ENCODE measurements at places on chromosomes 12 and 14. TPM values are rescaled to one million over a fixed set of nuclear protein-coding genes. Genes with fewer than 3 reads are reported as not detected.

The WIF1 gene
- total RNA-seq: not detected

The ACOT4 gene
- total RNA-seq: not detected

DNA sequence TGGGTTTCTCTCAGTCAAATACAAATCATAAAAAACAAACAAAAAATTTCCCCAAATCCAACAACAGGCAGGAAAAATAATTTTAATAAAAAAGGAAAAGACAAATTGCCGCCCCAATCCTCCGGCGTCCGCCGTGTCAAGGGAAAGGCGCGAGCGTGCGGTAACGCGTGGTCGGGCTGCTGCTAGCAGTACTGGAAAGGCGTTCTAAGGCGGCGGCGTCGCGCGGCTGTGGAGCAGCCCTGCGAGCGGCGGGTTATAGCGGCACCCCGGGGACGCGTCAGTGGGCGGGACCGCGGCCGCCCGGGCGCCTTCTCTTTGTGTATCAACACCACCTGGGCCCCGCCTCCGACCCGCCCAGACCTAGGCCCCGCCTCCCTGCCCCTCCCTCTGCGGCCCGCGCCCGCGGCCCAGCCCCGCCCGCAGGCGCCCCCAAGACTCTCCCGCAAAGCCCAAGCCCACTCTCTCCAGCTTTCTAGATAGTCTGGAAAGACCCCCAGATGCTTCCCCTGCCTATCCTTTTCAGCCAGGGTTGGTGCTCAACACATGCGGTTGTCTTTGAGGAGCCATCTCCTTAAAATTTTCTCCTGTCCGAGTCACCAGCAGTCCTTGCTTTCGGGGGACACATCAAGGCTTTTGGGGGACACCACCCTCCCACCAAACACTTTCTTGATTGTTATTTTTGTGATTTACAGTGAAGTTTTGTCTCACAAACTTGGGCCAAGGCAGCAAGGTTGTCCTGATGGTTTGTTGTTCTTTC lies at the start of gene SLC38A2:
Gene SLC38A2 (minus strand): TSS at position 230 of the 757 bp plus-strand sequence. CDS start 1,480 bp downstream, outside the sequence.
- peaks cover 35% of the 10 kb centered on the region for H3K36me3 ChIP-seq
- peak; percentile 71 for DNase-seq
- peaks cover 72% of the 10 kb centered on the region for H3K4me1 ChIP-seq
- H3K4me3 ChIP-seq: peak within 1 kb of the TSS; percentile 84
- peak within 1 kb of the TSS; percentile 95 for H3K27ac ChIP-seq

DNA sequence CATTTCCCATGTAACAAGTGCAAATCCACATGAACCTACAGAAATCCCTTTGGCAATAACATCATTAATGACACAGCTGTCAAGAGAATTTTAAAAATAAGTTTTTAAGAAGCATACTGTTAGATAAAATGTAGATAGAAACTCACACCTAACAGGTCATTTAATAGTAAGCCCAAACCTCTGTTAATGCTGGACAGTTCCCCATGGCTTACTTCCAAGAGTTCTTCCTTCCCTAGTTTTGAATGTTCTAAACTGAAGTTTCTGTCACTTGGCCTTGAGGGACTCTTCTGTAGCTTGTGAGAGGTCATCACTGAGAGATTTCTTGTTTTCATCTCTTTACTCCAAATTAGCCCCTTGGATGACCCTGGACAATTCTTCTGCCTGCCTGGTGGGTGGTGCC lies 22.7 kb downstream of the OTX2 start:
- H3K36me3 ChIP-seq: no peaks in the 10 kb centered on the region
- no peaks in the 10 kb centered on the region for H3K4me1 ChIP-seq
- DNase-seq: no peak
- no peak overlapping the region for H3K27ac ChIP-seq
- H3K4me3 ChIP-seq: no peak overlapping the region
- peaks cover 21% of the 10 kb centered on the region for H3K27me3 ChIP-seq

The GSG1 gene
- total RNA-seq: not detected

The GUCY2C gene
- not detected for total RNA-seq

The SLC7A7 gene
- total RNA-seq: 0.27 TPM

GRCh38 chr12:56079723-56080555 lies at the start of gene ERBB3:
TSS of gene ERBB3 (plus strand) at chr12:56080165. CDS start at chr12:56080301, 136 bp downstream.
- peaks cover 38% of the 10 kb centered on the region for H3K4me1 ChIP-seq
- peak; percentile 71 for DNase-seq
- peak within 1 kb of the TSS; percentile 70 for H3K4me3 ChIP-seq
- 0 out of 2 replicates have a peak, but pooled peaks cover under 1% of the 10 kb centered on the region for H3K36me3 ChIP-seq

GRCh38 chr12:110760204-110760609 lies 17.5 kb upstream of the PPP1CC start:
- no peak for DNase-seq
- no peaks in the 10 kb centered on the region for H3K36me3 ChIP-seq
- H3K4me3 ChIP-seq: no peak overlapping the region
- H3K27me3 ChIP-seq: no peaks in the 10 kb centered on the region
- peaks cover 3% of the 10 kb centered on the region for H3K4me1 ChIP-seq

The MYF6 gene
- total RNA-seq: not detected

GRCh38 chr14:99055816-99056215 lies 216.2 kb downstream of the BCL11B start:
- H3K36me3 ChIP-seq: no peaks in the 10 kb centered on the region
- no peak overlapping the region for H3K4me3 ChIP-seq
- no peak for DNase-seq
- no peaks in the 10 kb centered on the region for H3K27me3 ChIP-seq
- H3K4me1 ChIP-seq: no peaks in the 10 kb centered on the region

GRCh38 chr12:24407884-24408283 lies 458.4 kb upstream of the SOX5 start:
- no peaks in the 10 kb centered on the region for H3K4me1 ChIP-seq
- no peak for DNase-seq
- no peak overlapping the region for H3K27ac ChIP-seq
- no peak overlapping the region for H3K4me3 ChIP-seq
- H3K36me3 ChIP-seq: no peaks in the 10 kb centered on the region
- H3K27me3 ChIP-seq: no peaks in the 10 kb centered on the region

The PARPBP gene
- 23.5 TPM for total RNA-seq

The HNRNPC gene
- total RNA-seq: 843 TPM

DNA sequence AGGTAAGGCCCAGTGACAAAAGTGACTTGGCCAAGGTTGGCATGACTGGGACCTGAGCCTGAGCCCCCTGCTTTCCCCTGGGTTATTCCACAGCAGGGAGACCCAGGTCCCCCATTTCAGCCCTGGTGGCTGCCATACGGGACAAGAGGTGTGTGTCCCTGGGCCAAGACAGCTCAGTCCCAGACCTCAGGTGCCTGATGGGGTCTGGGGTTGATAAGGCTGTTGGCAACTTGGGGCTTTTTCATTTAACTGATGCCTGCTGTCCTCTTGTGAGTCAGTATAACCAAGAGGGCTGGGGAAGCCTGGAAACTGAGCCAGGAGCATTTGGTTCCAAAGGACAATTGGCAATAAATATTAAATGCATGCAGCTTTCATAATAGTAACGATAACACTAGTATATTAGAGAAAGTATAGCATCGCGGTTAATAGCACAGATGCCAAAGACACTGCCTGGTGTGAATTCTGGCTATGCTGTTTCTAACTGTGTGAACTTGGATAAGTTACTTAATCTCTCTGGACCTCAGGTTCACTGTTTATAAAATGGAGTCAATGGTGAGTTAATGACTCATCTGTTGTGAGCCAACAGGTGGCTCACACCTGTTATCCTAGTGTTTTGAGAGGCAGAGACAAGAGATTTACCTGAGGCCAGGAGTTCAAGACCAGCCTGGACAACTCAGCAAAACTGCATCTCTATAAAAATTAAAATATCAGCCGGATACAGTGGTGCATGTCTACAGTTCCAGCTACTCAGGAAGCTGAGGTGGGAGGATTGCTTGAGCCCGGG lies 898 bp downstream of the SDSL start:
- H3K27ac ChIP-seq: peak overlapping the region; percentile 74
- peak overlapping the region; percentile 93 for H3K4me3 ChIP-seq
- no peaks in the 10 kb centered on the region for H3K36me3 ChIP-seq

GRCh38 chr14:73816393-73816816 lies 35.2 kb upstream of the PTGR2 start:
- no peaks in the 10 kb centered on the region for H3K36me3 ChIP-seq
- no peak overlapping the region for H3K27ac ChIP-seq
- DNase-seq: no peak
- H3K4me3 ChIP-seq: no peak overlapping the region
- H3K4me1 ChIP-seq: no peaks in the 10 kb centered on the region
- H3K27me3 ChIP-seq: no peaks in the 10 kb centered on the region
